ENCODE measurements at places on chromosomes 12 and 14.
A peak's percentile ranks its signal among the peaks of the same experiment; 100 is the strongest.

GRCh38 chr12:121513464-121514183, 67.2 kb downstream of the KDM2B start:
- peak; percentile 42 for DNase-seq

DNA sequence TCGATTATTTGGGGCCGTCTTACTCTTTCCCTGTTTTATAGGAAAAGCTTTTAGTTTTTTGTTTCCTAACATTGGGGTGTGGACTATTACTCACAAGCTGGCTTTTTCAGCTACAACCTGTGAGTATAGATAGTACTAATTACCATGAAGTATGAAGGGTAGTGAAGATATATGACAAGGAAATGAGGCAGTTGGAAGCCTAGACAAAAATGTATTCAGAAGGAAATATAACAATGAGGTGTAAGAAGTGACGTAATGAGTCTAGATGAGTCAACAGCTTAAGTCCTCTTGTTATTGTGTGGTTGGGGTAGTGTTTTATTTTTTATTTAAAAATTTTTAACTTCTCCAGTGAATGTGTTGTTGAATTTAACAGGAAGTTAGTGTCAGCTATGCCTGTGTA, 804.5 kb downstream of the NRXN3 start:
- DNase-seq = no peak

DNA sequence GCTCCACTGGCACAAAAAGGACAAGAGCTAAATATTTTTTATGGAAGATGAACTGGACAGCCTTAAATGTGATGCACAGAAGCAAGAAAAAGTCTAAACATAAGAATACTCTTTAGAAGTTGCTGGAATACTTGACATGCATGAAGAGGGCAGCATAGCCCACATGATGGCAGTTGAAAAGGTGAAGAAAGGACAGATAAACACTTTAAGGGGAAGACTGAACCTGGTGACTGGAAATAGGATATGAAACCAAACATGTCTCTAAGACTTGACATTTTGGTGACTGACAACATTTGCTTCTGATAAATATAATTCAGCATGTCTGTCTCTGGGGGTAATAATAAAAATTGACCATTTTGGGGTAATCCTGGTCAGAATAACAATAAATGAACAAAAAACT, 273.1 kb downstream of the CCDC91 start:
- no peak for DNase-seq

- DNase-seq = no peak
Measured at GRCh38 chr14:89033756-89034155, 209.3 kb downstream of the TTC8 start.

GRCh38 chr14:64738281-64738804, 34.1 kb downstream of the PLEKHG3 start:
- no peak for DNase-seq

DNA sequence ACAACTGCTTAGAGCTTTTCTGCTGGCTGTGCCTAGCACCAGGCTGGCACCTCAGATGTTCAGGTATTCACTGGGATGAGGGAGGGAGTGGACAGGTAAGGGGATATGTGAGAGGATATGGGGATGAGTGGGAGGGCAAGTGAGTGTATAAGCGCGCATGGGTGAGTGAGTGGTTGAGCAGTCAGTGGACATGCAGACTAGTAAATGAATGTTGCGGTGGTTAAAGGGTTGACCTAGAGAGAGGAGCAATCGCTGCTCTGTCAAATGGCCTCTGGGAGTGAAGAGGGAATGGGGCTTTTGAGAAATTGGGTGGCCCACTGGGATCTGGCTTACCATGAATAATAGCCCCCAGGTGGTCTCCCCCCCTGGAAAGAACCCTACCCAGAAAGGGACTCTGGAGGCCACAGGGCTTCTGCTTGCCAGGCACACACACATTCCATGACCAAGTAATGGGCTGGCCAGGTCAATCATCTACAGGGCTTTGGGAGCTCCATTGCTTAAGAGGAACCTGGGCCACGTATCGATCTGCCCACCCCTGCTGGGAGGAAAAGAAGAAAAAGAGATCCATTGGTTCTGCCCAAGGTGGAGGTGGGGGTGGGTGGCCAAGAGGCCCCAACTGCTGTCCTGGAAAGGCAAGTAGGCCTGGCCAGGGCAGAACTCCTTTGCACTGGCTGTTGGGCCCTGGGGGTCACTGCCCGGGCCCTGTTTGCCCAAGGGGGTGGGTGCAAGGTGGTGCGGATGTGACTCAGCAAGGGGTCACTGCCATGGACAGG, 30.8 kb upstream of the ZFP36L1 start:
- no peak for DNase-seq

DNA sequence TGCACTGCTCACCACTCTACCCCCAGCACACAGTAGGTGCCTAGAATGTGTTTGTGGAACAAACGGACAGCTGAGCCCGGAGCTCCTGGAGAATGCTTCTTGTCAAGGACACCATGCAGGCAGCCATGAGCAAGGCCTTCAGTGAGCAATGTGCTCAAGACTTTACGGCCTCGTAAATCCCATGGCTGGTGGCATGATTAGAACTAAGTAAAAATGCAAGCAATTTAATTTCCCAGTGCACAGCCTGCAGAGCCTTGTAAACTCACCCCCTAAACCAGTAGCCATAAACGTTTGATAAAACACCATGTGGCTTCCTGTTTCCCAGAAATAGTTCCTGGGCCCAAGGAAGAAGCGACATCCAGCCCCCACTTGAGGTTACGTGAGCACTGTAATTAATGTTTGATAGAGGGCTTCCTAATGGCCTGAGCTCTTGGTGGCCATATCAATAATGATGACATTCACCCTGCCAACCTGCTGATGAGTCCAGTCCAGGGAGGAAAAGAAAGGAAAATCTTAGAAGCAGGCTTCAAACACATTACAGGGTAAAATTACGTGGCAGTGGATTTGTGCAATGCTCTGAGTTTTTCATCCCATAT, 36.4 kb upstream of the FICD start:
- no peak for DNase-seq

DNA sequence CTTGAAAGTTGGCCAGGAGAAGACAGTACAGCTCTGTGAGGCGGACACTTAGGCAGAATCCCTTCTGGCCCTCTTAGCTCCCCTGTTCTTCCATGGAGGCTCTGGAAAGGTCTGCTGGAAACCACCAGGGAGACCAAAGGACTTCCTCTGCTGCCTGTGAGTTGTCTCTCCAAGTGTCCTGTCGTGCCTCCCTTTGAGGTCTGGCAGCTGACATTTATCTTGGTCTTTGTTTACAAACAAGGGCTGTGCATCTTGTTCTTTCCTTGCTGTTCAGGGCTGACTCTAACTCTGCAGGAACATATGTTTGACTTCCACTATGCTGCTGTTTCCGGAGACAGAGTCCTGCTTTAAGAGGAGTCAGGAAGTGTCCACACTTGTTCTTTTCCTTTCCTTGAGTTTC, 159.9 kb upstream of the FRMD6 start:
- DNase-seq = no peak

DNA sequence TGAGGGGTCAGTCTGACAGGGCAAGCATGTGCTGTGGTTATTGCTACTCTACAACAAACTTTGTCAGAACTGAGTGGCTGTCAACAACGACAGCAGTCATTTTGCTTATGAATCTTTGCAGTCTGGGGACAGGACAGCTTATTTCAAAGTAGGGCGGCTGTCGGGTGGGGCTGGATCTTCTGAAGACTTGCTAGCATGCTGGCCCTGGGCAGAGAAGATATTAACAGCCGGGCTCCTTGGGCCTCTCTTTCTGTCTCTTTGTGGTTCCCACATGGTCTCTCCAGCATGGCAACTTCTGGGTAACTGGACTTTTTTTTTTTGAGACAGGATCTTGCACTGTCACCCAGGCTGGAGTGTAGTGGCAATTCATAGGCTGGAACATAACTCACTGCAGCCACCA, 33.9 kb upstream of the ALDH2 start:
- no peak for DNase-seq

GRCh38 chr14:39946807-39947206, 514.6 kb upstream of the FBXO33 start:
- DNase-seq = no peak

DNA sequence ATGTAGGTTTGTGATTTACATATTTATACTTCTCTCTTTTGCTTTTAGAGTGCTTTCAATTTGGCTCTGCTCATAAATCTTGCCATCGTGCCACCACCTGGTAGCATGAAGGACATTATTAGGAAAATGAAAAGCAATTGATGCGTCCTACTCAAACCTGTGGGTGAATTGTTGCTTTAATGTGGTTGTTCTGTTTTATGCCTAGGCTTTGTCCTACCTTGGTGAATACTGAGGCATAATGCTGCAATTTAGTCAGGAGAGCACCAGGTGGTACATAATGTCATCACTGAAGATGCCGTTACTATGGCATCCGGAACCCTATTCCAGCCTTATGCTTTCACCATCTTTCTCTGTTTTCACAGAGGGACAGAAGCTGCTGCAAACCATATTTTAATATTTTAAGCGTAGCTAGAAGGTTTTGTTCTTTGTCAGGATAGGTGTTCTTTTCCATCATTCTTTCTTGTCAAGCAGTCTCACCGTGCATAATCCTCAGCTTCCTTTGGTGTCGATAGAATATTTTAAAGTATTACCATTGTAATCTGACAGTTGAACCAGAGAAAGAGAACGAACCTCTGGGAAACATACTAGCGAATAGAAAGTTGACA, 68.5 kb upstream of the PKP2 start:
- DNase-seq = no peak

DNA sequence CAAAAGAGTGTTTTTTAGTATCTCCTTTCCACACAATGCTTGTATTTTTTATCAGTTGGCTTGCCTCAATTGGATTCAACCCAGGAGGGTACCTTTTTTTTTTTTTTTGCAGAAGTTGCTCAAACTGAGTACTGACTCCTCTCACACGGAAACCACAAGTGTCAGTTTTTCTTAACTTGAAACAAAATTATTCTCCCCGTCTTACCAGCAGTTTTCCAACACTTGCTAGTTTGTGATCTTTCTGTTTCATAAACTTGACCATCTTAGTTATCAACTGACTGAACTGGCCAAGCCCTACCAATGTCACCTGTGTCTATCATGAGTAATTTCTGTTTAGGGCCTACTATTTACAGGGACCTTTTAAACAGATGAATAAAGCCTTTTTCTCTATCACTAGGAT, 34.1 kb upstream of the ITPR2 start:
- no peak for DNase-seq

DNA sequence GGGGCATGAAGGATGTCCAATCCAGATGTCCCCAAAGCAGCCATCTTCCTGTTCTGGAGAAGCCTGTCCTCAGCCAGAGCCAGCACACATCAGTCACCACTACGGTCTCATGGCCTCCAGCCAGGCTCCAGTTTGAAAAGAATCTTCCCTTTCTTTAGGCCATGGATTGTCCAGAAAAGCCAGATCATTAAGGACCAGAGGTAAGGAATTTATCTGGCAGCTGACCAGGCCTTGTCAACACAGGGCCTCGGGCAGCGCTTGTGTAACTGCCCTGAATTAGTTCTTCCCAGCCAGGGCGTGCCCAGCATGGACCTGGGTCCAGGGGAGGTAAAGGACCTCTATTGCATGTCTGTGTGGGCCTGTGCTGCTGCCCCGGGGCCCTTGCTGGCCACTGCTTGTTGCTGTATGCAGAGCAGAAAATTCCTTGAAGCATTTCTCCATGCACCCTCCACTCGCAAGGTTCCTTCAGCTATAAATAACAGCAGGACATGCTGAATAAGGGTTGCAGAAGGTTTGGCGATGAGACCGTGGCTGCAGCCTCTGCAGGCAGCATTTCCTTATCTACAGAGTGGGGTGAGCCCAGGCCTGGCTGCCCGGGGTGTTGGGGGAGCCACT, 21.7 kb upstream of the VPS37B start:
- no peak for DNase-seq

GRCh38 chr14:22315336-22315735, 273.7 kb downstream of the DAD1 start:
- DNase-seq = no peak

DNA sequence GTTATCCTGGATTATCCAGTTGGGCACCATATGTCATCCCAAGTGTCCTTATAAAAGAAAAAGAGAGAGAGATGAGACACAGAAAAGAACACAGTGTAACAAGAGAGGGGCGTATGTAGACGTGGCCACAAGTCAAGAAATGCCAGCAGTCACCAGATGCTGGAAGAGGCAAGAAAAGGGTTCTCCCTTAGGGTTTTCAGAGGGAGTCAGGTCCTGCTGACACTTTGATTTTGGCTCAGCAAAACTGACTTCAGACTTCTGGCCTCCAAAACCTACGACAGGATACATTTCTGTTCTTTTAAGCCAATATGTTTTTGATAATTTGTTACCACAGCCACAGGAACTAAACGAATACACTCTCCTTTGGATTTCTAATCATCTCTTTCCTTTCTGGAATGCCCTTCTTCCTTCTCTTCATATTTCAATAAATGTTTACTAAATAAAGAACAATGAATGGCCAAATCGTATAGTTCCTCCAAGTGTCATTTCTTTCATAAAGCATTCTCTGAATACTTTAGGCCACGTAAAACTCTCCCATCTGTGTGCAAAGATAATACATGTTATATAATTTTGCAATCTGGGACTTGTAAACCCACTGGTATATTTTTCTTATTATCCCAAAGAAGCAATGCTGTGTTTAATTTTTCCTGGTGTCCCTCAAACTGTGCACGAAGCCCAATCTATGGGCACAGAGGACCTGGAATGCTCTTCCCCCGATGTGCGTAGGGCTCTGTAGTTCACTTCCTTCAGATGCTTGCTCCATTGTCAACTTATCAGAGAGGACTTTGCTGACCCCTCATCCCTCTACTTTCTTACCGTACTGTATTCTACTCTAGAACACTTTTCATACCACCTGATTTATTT, 303.6 kb downstream of the CEP128 start:
- no peak for DNase-seq

DNA sequence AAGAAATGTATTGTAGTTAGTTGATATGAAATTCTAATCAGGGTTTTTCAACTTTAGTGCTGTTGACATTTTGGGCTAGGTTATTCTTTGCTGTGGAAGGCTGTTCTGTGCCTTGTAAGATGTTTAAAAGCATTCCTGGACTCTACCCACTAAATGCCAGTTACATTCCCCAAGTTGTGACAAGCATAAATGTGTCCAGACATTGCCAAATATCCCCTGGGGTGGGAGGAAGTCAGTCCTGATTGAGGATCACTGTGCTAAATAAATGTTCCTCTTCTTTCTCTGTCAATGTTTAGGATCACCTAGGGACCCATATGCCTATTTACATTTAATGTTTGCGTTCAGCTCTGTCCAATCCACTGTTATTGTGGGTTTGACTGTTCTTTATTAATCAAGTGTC, 268.3 kb downstream of the TMTC2 start:
- no peak for DNase-seq

DNA sequence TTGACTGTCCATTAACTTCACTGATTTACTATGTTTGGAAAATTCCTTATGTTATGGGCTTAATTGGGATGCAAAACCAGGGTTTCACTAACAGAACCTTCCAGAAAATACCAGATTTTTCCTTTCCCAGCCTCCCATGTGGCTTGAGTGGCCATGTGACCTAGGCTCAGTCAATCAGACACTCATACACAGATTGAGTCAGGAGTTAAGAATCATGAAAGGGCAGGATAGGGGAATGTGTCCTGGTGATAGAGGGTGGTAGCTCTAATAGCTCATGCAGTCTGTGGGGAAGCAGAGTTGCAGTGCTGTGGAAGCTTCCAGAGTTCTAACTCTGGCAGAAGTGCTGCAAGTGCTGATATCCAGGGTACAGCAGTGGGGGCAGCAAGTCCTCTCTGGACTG, 134.1 kb upstream of the IFNG-AS1 start:
- DNase-seq = no peak
